ENCODE measurements at places on chromosomes 6 and 20. TPM values are rescaled to one million over a fixed set of nuclear protein-coding genes. Genes with fewer than 3 reads are reported as not detected.

The ZNF184 gene
- 37.9 TPM for total RNA-seq

The FAM184A gene
- total RNA-seq = 30.2 TPM

The TRIM15 gene
- total RNA-seq = not detected

The SASH1 gene
- total RNA-seq = 23.2 TPM

The NKX2-2 gene
- 0.41 TPM for total RNA-seq

The CUTA gene
- total RNA-seq = 84.8 TPM

The PLAGL2 gene
- total RNA-seq = 1.2 TPM

The PAQR8 gene
- 12.6 TPM for total RNA-seq

The TMEM244 gene
- 1.2 TPM for total RNA-seq

The VPS16 gene
- 63.2 TPM for total RNA-seq

The PKIB gene
- total RNA-seq = 4.1 TPM

The HMGCLL1 gene
- 68.9 TPM for total RNA-seq

The CYP24A1 gene
- 0.41 TPM for total RNA-seq

The TFAP2C gene
- total RNA-seq = 2.4 TPM

The LTA gene
- total RNA-seq = not detected

The SUN5 gene
- not detected for total RNA-seq

The SNRPB gene
- 59.1 TPM for total RNA-seq

The GNAS-AS1 gene
- 1.2 TPM for total RNA-seq

The PNLDC1 gene
- not detected for total RNA-seq

The ISM1 gene
- total RNA-seq = 1.6 TPM

The GPANK1 gene
- total RNA-seq = 11.4 TPM

The HSF2 gene
- total RNA-seq = 130 TPM

The HLA-DOB gene
- not detected for total RNA-seq

The LAMA4 gene
- 24.1 TPM for total RNA-seq

The MYLK4 gene
- 0.41 TPM for total RNA-seq

The COL9A3 gene
- total RNA-seq = 10.2 TPM

The GMDS gene
- 5.3 TPM for total RNA-seq

The RRAGD gene
- 103 TPM for total RNA-seq

The FAM83C gene
- not detected for total RNA-seq

Data from frontal cortex (tissue), 4 donors.